ENCODE measurements at places on chromosomes 3 and 15. TPM values are rescaled to one million over a fixed set of nuclear protein-coding genes. Genes with fewer than 3 reads are reported as not detected.

GRCh38 chr15:40764629-40765103, 798 bp downstream of the GCHFR start:
- DNase-seq: no peak
- peak overlapping the region; percentile 70 for H3K4me3 ChIP-seq

GRCh38 chr3:97793420-97794019, 28.3 kb upstream of the CRYBG3 start:
- H3K27me3 ChIP-seq: no peaks in the 10 kb centered on the region
- no peaks in the 10 kb centered on the region for H3K4me1 ChIP-seq
- H3K36me3 ChIP-seq: no peaks in the 10 kb centered on the region
- DNase-seq: peak; percentile 64

DNA sequence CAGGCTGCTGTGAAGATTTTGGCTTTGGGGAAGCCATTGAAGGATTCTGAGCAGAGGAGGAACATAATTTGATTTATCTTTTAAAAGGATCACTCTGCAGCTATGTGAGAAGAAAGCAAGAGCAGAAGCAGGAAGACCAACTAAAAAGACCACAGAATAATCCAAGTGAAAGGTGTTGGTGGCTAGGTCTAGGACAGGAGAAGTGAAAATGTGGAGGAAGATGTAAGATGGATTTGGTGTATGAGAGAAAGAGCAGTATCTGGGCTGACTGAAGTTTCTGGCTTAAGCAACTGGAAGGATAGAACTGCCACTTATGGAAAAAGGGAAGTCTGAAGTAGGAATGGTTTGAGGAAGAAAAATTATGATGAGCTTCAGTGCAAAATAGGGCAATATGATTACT, 62.0 kb downstream of the SFMBT1 start:
- H3K36me3 ChIP-seq: no peaks in the 10 kb centered on the region
- H3K4me1 ChIP-seq: peaks cover 19% of the 10 kb centered on the region
- no peak overlapping the region for H3K4me3 ChIP-seq
- H3K27ac ChIP-seq: no peak overlapping the region

DNA sequence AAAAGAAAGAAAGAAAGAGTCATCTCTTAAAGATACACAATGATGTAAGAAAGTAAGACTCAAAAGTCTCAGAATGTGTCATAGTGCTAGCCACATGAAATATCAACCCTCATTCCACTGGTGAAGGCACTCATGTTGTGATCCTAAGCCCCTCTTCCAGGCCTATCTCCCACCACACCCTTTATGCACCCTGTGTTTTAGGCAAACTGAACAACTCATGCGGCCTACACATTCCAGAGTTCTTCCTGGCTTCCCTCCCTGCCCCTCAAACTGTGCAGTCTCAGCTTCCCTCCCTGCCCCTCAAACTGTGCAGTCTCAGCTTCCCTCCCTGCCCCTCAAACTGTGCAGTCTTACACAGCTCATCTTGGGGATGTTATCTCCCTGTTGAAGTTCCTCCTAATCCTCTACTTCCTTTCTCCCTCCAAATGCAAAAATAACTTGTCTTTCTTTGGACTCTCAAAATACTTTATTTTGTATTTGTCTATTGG, 69.0 kb upstream of the FNDC3B start:
- no peak overlapping the region for H3K27ac ChIP-seq
- H3K27me3 ChIP-seq: no peaks in the 10 kb centered on the region
- H3K4me3 ChIP-seq: no peak overlapping the region
- H3K36me3 ChIP-seq: no peaks in the 10 kb centered on the region
- peaks cover 3% of the 10 kb centered on the region for H3K4me1 ChIP-seq

DNA sequence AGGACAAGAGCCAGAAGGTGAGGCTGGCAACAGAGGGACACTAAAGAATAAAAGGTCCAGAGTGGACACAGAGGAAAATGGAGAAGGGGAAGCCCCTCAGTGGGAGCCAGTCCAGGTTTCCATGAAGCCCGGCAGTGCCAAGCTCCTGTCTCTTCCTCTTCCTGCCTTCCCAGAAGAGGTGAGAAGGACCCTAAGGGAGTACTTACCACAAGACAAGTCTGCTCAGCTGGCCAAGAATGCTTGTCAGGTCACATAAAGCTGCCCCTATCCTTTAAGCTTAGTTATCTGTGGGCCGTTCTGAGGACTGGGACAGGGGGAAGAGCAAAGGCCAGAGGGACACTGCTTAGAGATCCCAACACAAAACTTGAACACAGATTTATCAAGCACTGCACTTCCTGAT, 100.2 kb downstream of the RYK start:
- H3K4me1 ChIP-seq: no peaks in the 10 kb centered on the region
- no peak overlapping the region for H3K27ac ChIP-seq
- H3K27me3 ChIP-seq: no peaks in the 10 kb centered on the region

DNA sequence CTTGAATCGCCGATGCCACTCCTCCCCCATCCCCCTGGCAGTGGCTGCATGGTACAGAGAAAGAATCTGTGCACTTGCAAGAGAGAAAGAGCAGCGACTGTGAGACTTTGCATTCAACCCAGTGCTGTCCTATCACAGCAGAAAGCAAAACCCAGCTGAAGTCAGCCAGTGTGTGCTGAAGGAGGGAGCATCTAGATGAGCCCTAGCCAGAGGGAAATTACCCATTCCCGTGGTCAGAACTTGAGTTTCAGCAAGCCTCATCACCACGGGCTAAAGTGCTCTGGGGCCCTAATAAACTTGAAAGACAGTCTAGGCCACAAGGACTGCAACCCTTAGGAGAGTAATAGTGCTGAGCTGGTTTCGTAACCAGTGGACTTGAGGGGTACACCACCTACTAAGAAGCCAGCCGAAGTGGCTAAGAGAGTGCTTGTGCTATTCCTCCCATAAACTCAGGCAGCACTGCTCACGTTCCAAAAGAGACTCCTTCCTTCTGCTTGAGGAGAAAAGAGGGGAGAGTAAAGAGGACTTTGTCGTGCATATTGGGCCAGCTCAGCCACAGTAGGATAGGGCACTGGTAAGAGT, 15.2 kb upstream of the PIK3R4 start:
- no peak for DNase-seq
- no peaks in the 10 kb centered on the region for H3K36me3 ChIP-seq
- no peak overlapping the region for H3K4me3 ChIP-seq
- H3K4me1 ChIP-seq: no peaks in the 10 kb centered on the region

DNA sequence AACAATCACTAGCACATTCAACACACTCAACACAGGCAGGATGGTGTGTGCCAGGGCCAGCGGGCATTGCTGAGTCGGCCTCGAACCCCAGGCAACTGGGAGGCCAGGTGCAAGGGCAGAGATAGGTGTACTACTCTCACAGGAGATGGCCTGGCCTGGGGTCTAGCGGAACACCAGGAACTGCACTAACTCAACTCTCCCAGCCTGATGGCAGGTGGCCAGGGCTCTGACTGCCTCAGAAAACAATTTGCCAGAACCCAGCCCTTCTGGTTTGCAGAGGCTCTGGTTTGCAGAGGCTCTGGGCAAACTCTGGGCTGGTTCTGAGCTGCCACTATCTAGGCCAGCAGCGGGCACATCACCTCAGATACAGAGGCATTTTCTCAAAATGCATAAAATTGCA, 229.2 kb upstream of the CHRNA7 start:
- H3K4me1 ChIP-seq: no peaks in the 10 kb centered on the region
- no peaks in the 10 kb centered on the region for H3K27me3 ChIP-seq
- no peak overlapping the region for H3K4me3 ChIP-seq

DNA sequence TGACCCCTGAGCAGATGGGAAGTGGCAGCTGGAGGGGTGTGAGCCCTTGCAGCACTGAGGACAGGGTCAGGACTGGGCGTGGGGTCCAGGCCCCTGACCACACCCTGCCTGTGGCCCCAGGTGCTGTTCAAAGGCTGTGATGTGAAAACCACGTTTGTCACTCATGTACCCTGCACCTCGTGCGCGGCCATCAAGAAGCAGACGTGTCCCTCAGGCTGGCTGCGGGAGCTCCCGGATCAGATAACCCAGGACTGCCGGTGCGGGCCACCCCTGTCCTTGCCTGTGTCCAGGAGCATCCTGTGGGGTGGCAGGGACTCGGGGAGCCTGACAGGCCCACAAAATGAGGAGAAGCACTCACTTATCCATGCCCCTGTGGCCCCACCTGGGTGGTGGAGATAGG, 5.9 kb downstream of the STAB1 start:
- H3K36me3 ChIP-seq: no peaks in the 10 kb centered on the region
- H3K4me1 ChIP-seq: no peaks in the 10 kb centered on the region
- peaks cover 21% of the 10 kb centered on the region for H3K27me3 ChIP-seq
- DNase-seq: no peak
- H3K4me3 ChIP-seq: no peak overlapping the region

SI gene
- 0.05 TPM for total RNA-seq

HESX1 gene
- total RNA-seq: 2.0 TPM

ADAMTS17 gene
- 10.4 TPM for total RNA-seq

PLA2G4D gene
- total RNA-seq: 0.28 TPM

ITIH3 gene
- total RNA-seq: 0.24 TPM

SLCO3A1 gene
- total RNA-seq: 1.6 TPM

Measured in thymus (tissue), 14 donors.